ENCODE measurements at places on chromosomes 6 and 20. TPM values are rescaled to one million over a fixed set of nuclear protein-coding genes. Genes with fewer than 3 reads are reported as not detected.

The KHDC1L gene
- total RNA-seq, result not detected

- H3K27ac ChIP-seq, result no peak overlapping the region
- H3K36me3 ChIP-seq, result no peaks in the 10 kb centered on the region
- H3K27me3 ChIP-seq, result no peaks in the 10 kb centered on the region
- DNase-seq, result no peak
- H3K4me3 ChIP-seq, result no peak overlapping the region
- no peaks in the 10 kb centered on the region for H3K4me1 ChIP-seq
These were observed 1040.7 kb upstream of the ADGRB3 start for GRCh38 chr6:67594366-67594765.

- no peak for DNase-seq
- no peaks in the 10 kb centered on the region for H3K36me3 ChIP-seq
- no peaks in the 10 kb centered on the region for H3K27me3 ChIP-seq
- no peak overlapping the region for H3K4me3 ChIP-seq
These were observed 97.2 kb upstream of the HDAC2 start for GRCh38 chr6:114068116-114068515.

DNA sequence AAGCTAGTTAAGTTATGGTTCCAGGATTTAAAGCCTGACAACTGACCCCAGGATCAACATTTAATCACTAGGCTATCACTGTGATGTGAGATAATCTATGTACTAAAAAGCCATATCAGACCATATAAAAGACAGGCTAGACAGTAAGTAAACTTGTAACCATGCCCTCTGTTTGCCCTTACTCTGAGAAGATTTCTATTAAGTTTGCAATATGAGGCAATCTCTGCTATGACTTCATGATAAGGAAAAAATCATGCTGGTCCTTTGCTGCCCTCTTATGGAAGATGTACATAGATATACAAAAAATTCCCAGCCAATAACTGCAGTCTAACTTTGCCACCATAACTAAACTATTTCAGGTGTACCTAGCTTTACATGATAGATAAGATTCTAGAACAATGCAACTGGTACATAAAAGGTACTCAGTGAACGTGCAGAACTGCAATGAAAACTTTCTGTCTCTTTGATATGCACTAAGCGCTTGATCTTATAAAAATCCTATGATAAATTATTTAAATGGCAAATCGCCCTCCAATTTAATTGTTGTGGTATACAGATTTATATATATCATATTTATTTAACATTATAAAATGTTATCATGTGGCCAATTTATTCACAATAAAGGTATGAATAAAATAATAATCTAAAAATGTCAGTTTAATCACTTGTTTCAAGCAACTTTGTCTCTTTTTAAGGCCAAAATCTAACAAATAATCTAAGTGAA lies 70.5 kb downstream of the FAM217A start:
- no peak overlapping the region for H3K27ac ChIP-seq
- no peaks in the 10 kb centered on the region for H3K27me3 ChIP-seq
- H3K4me3 ChIP-seq, result no peak overlapping the region
- peaks cover 7% of the 10 kb centered on the region for H3K4me1 ChIP-seq
- DNase-seq, result no peak
- no peaks in the 10 kb centered on the region for H3K36me3 ChIP-seq

The CST2 gene
- not detected for total RNA-seq

DNA sequence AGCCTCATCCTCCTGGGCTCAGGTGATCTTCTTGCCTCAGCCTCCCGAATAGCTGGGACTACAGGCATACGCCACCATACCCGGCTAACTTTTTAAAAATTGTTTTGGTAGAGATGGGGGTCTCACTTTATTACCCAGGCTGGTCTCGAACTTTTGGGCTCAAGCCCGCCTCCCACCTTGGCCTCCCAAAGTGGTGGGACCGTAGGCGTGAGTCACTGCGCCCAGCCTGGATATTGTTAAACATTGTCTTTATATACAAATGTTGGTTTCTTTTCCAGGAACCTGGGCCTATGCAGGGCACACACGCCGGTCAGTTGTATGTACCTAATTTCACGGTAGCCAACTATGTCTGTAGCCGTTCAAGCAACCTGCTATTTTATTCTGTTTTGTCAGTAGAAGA lies 60.1 kb downstream of the SYNJ2 start:
- no peaks in the 10 kb centered on the region for H3K36me3 ChIP-seq
- H3K27ac ChIP-seq, result no peak overlapping the region
- H3K4me3 ChIP-seq, result no peak overlapping the region
- H3K27me3 ChIP-seq, result no peaks in the 10 kb centered on the region
- DNase-seq, result no peak
- H3K4me1 ChIP-seq, result peaks cover 11% of the 10 kb centered on the region

- H3K27me3 ChIP-seq, result no peaks in the 10 kb centered on the region
- H3K36me3 ChIP-seq, result no peaks in the 10 kb centered on the region
- H3K27ac ChIP-seq, result no peak overlapping the region
- DNase-seq, result no peak
- H3K4me3 ChIP-seq, result no peak overlapping the region
These were observed 250.0 kb downstream of the TAF4 start for GRCh38 chr20:61815678-61816077.

DNA sequence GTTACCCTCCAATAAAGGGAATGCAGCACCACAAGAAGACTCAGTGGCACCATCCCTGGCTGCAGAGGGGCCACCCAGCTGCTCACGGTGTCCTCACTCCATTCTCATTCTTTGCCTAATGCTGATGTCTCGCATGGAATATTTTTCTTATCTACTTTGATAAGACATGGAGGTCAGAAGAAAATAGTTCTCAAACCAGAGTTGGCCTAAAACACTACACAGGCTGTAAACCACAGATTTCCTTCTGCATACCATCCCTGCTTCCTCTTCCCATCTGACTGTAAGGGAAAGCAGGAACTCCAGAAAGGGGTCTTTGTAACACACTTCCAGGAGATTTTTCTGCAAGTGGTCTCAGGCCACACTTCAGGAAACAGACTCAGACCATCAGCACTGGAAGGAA lies 43.1 kb upstream of the CD93 start:
- H3K27ac ChIP-seq, result no peak overlapping the region
- no peaks in the 10 kb centered on the region for H3K36me3 ChIP-seq
- no peaks in the 10 kb centered on the region for H3K4me1 ChIP-seq
- H3K27me3 ChIP-seq, result no peaks in the 10 kb centered on the region

The RBPJL gene
- total RNA-seq, result not detected

GRCh38 chr6:129606664-129607063 lies 103.3 kb downstream of the ARHGAP18 start:
- no peaks in the 10 kb centered on the region for H3K27me3 ChIP-seq
- H3K36me3 ChIP-seq, result no peaks in the 10 kb centered on the region
- H3K4me3 ChIP-seq, result no peak overlapping the region

GRCh38 chr6:21694168-21694567 lies 100.6 kb downstream of the SOX4 start:
- no peak overlapping the region for H3K27ac ChIP-seq
- no peaks in the 10 kb centered on the region for H3K27me3 ChIP-seq
- H3K4me3 ChIP-seq, result no peak overlapping the region

- no peaks in the 10 kb centered on the region for H3K36me3 ChIP-seq
- H3K27me3 ChIP-seq, result no peaks in the 10 kb centered on the region
- no peak for DNase-seq
- H3K4me1 ChIP-seq, result no peaks in the 10 kb centered on the region
- H3K27ac ChIP-seq, result no peak overlapping the region
- no peak overlapping the region for H3K4me3 ChIP-seq
These were observed 23.9 kb downstream of the DEFB114 start for GRCh38 chr6:49939993-49940498.

DNA sequence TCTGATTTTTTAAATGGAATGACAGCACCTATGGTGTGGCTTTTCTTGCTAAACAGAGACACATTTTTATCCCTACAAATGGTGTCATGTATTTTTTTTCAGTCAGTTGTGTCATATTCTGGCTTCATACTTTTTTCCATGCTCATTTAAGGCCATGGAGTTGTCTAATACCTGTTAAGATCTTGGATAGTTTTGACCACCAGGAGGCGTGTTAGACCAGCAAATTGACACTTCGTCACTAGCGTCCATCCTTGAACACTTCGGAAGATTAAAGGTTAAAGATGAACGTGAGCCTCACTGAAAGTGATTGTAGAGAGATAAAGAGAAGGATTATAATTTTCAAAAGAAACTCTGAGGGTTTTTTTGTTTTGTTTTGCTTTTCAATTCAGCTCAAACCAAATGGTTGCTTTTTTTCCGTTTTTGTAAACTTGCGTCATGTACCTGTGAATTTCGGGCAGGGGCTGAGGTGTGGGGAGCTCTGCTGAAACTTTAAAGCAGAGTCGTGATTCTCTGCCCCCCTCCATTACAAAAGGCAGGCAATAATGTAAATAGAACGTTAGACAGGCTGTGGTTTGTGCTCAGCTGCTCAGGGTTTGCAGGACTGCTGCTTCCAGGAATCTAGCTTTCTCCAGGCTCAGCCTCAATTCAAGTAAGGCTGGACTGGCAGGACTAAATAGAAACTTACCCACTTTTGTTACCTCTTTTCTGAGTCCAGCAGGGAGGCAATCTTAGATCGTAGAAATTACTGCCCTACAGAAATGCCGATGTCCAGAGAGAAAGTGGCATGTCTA lies 245.1 kb downstream of the FOXA2 start:
- no peaks in the 10 kb centered on the region for H3K4me1 ChIP-seq
- DNase-seq, result peak; percentile 78
- H3K36me3 ChIP-seq, result no peaks in the 10 kb centered on the region
- H3K4me3 ChIP-seq, result no peak overlapping the region
- no peak overlapping the region for H3K27ac ChIP-seq

The GLP1R gene
- total RNA-seq, result not detected

DNA sequence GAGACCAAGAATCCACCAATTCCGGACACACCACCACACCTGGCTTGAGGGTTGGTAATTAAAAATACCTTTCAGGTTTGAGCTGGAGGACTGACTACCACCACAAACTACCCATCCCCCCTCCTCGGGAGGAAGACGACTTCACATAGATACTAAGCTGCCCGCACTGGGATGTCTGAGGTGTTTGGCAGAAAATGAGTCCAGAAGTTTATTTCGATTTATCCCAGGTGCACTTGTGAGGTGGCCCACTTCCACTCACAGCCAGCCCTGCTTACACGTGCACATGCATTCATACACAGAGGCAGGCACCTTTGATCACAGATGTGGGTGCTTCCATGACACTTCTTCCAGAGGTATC lies 187.1 kb downstream of the ID4 start:
- no peaks in the 10 kb centered on the region for H3K27me3 ChIP-seq
- no peaks in the 10 kb centered on the region for H3K4me1 ChIP-seq
- no peak overlapping the region for H3K27ac ChIP-seq
- DNase-seq, result no peak
- H3K4me3 ChIP-seq, result no peak overlapping the region
- no peaks in the 10 kb centered on the region for H3K36me3 ChIP-seq

GRCh38 chr6:107550241-107550840 lies 60.4 kb downstream of the SOBP start:
- no peaks in the 10 kb centered on the region for H3K4me1 ChIP-seq
- no peak overlapping the region for H3K27ac ChIP-seq
- no peaks in the 10 kb centered on the region for H3K27me3 ChIP-seq
- no peak overlapping the region for H3K4me3 ChIP-seq

The CPXM1 gene
- 1.1 TPM for total RNA-seq

The C6orf141 gene
- total RNA-seq, result 11.2 TPM

The DDRGK1 gene
- total RNA-seq, result 57.8 TPM

- no peak overlapping the region for H3K4me3 ChIP-seq
- H3K27ac ChIP-seq, result no peak overlapping the region
- no peak for DNase-seq
These were observed 67.9 kb downstream of the CGA start for GRCh38 chr6:87027021-87027420.

The CD24 gene
- total RNA-seq, result 2,710 TPM

- no peaks in the 10 kb centered on the region for H3K4me1 ChIP-seq
- H3K36me3 ChIP-seq, result no peaks in the 10 kb centered on the region
- DNase-seq, result no peak
- H3K27me3 ChIP-seq, result no peaks in the 10 kb centered on the region
- no peak overlapping the region for H3K27ac ChIP-seq
These were observed 228.6 kb upstream of the PMEPA1 start for GRCh38 chr20:57938158-57939108.

GRCh38 chr20:36720510-36720909 lies 25.4 kb downstream of the NDRG3 start:
- H3K27me3 ChIP-seq, result no peaks in the 10 kb centered on the region
- no peaks in the 10 kb centered on the region for H3K4me1 ChIP-seq
- no peak overlapping the region for H3K4me3 ChIP-seq
- DNase-seq, result no peak
- H3K27ac ChIP-seq, result no peak overlapping the region

GRCh38 chr6:45679631-45680030 lies 301.9 kb upstream of the SUPT3H start:
- H3K4me3 ChIP-seq, result no peak overlapping the region
- no peaks in the 10 kb centered on the region for H3K4me1 ChIP-seq
- DNase-seq, result no peak
- no peaks in the 10 kb centered on the region for H3K36me3 ChIP-seq

DNA sequence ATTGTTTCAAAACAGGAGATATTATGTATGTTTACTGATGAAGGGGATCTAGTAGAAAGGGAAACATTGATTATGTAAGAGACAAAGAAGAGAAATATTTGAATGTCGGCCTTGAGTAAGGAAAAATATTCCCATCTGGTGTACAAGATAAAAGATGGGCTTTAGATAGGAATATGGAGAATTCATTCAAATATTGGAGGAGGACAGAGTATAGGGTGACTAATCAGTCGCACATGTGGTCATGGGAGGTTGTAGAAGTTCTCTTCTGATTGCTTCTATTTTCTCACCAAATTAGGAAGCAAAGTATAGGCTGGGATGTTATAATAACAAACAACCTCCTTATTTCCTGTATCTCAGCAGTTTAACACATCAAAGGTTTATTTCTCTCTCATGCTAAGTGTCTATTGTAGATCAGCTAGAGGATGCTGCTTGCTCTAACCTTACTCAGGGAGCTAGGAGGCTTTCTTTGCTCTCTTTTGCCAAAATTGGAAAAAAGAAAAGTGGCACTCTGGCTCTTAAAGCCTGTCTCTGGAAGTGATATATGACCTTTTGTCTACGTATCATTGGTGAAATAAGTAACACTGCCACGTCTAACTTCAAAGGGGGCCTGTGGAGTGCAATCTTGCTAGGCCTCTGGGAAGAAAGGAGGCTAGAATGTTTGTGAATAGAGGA lies 1.2 kb upstream of the HDDC2 start:
- H3K36me3 ChIP-seq, result no peaks in the 10 kb centered on the region
- no peak overlapping the region for H3K27ac ChIP-seq
- no peak for DNase-seq
- no peaks in the 10 kb centered on the region for H3K27me3 ChIP-seq
- H3K4me1 ChIP-seq, result peaks cover 8% of the 10 kb centered on the region
- H3K4me3 ChIP-seq, result no peak overlapping the region

The SNX21 gene
- 11.2 TPM for total RNA-seq

- DNase-seq, result no peak
- no peak overlapping the region for H3K27ac ChIP-seq
- H3K27me3 ChIP-seq, result peaks cover 4% of the 10 kb centered on the region
- H3K4me1 ChIP-seq, result no peaks in the 10 kb centered on the region
- no peak overlapping the region for H3K4me3 ChIP-seq
These were observed 32.3 kb downstream of the ELOVL2 start for GRCh38 chr6:11011787-11012234.

DNA sequence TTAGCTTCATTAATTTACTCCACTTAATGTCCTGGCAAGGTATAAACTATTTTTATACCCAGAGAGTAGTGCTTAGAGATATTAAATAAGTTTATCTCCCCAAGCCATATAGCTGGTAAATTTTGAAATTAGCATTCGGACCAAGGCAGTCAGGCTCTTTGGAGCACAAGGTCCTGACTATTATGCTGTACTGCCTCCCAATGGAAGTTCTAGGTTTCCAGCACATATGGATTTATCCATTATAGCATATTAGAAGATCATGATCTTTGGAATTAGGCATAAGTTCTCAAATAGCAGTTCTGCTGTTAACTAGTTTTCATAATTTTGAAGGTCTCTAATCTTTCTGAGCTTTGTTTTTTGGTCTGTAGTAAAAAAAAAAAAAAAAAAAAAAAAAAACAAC lies 835.3 kb upstream of the EPHA7 start:
- no peaks in the 10 kb centered on the region for H3K36me3 ChIP-seq
- no peak overlapping the region for H3K4me3 ChIP-seq
- H3K4me1 ChIP-seq, result no peaks in the 10 kb centered on the region
- no peak for DNase-seq

Data from colonic mucosa (tissue), 4 donors.